Activated CD8-positive, alpha-beta T cell treated with anti-CD3 and anti-CD28 coated beads, Interleukin-2, amount 10 ng/mL, durations not matched to agents 7 days and 5 days (primary cell): ENCODE measurements at places on chromosomes 7 and 10. TPM values are rescaled to one million over a fixed set of nuclear protein-coding genes. Genes with fewer than 3 reads are reported as not detected.

CDK14 gene
- total RNA-seq: not detected

NPSR1 gene
- total RNA-seq: not detected

PLXDC2 gene
- total RNA-seq: not detected

SPDYE1 gene
- not detected for total RNA-seq

JCAD gene
- total RNA-seq: 0.05 TPM

NT5C2 gene
- total RNA-seq: 60.8 TPM

CRPPA gene
- 0.74 TPM for total RNA-seq

PSAP gene
- total RNA-seq: 113 TPM

HMX2 gene
- total RNA-seq: not detected

TMEM254 gene
- 9.6 TPM for total RNA-seq

PRTFDC1 gene
- 2.9 TPM for total RNA-seq

CLRN3 gene
- not detected for total RNA-seq

CPA4 gene
- not detected for total RNA-seq

SLC26A5 gene
- total RNA-seq: not detected

CCAR1 gene
- total RNA-seq: 85.7 TPM

AGR3 gene
- total RNA-seq: not detected

ACTR3C gene
- total RNA-seq: 4.6 TPM

ARL3 gene
- total RNA-seq: 4.7 TPM

ASZ1 gene
- total RNA-seq: not detected

MRC1 gene
- total RNA-seq: not detected

CRTAC1 gene
- total RNA-seq: not detected

PKD2L1 gene
- total RNA-seq: 0.10 TPM

UCN3 gene
- total RNA-seq: not detected
